ENCODE measurements at places on chromosomes 2 and 18.

- DNase-seq = no peak
Observed at GRCh38 chr2:60541056-60541651, 12.3 kb downstream of the BCL11A start.

DNA sequence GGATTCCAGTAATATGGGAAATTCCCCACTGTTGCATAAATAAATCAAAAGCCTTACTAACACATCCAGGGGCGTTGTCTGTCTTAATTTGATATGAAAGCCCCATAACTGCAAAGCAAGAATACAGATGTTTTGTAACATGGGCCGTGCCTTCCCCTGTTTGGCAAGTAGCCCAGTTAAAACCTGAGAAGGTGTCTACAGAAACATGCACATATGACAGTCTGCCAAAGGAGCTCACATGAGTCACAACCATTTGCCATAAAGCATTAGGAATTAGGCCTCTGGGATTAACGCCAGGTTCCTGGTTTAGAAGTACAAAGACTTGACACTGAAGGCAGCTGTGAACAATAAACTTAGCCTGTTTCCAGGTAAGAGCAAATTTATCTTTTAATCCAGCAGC is 43.1 kb upstream of the LONRF2 start:
- peak; percentile 44 for DNase-seq

DNA sequence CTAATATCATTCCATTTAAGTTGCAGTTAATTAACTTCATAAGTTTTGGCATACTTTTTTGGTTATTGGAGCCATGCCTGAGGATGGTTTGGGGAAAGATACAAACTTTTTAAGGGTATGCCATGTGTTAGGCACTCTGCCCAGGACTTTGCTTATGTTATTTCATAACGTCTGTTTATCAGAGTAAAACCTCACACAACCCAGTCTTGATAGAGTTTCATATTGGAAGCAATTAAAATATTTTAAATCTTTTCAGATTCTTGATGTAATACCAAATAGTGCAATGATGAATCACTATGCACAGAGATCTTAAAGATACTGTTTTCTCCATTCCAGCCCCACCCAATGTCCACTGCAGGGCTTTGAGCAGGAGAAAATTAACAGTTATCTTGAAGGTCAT is 529.1 kb upstream of the HNMT start:
- DNase-seq = no peak

DNA sequence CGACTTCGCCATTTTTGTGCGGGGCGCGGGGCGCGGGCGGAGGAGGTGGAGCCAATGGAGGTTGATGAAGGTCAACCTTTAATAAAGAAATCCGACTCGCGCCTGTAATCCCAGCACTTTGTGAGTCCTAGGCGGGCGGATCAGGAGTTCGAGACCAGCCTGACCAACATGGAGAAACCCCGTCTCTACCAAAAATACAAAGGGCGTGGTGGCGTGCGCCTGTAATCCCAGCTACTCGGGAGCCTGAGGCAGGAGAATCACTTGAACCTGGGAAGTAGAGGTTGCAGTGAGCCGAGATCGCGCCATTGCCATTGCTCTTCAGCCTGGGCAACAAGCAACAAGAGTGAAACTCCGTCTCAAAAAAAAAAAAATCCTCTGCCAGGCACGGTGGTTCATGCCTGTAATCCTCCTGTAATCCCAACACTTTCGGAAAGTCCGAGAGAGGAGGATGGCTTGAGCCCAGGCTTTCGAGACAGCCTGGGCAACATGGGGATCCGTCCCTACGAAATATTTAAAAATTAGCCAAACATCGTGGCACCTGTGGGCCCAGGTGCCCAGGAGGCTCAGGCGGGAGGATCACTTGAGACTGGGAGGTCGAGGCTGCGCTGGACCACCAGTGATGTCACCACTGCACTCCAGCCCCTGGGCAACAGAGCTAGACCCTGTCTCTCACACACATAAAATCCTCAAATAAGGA is 493 bp upstream of the PREB start:
- DNase-seq = no peak

- peak; percentile 17 for DNase-seq
Observed at GRCh38 chr2:25371253-25372241, 29.8 kb upstream of the DNMT3A start.

DNA sequence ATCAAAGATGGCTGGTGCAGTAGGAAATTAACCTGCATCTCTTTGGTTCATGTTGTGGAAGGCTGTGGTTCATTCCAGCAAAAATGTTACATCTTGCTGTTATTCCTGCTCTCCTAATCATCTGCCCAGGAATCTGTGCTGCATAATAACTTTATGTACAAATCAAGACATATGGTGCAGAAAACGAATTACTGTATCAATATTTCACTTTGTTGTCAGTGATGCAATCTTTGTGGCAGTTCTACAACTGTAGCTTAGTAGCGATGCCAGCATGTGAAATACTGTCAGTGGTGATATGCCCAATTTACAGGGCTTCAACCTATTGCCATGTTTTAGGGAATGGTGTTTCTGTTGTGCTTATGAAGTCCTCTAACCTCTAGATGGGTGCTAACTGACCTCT is 1114.7 kb downstream of the SOCS6 start:
- no peak for DNase-seq

GRCh38 chr2:239882331-239882732 is 142.8 kb downstream of the NDUFA10 start:
- DNase-seq = peak; percentile 80

GRCh38 chr18:37657493-37657892 is 91.9 kb upstream of the CELF4 start:
- no peak for DNase-seq

- DNase-seq = no peak
Observed at GRCh38 chr2:159907909-159908308, 109.9 kb upstream of the CD302 start.

- no peak for DNase-seq
Observed at GRCh38 chr18:6785001-6785400, 55.5 kb downstream of the ARHGAP28 start.

DNA sequence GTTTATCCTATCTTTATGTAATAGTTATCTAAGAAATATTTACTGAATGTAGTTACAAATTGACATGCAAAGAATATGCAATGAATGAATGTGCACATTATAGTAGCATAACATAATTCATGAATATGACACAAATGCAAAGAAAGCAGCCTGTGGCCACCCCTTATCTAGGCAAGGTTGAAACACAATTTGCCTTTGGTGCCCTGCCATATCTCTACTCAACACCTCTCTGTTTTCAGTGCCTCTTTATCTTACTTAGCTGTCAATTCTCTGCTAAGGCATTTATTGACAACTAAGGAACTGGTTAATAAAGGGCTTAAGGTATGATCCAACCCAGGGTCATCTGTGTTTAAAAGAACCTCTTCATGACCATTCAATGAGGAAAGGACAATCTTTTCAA is 18.9 kb downstream of the REV1 start:
- DNase-seq = no peak

GRCh38 chr18:79814373-79814772 is 16.6 kb downstream of the KCNG2 start:
- DNase-seq = no peak

- no peak for DNase-seq
Observed at GRCh38 chr2:122764014-122764413, 1008.6 kb downstream of the TSN start.

DNA sequence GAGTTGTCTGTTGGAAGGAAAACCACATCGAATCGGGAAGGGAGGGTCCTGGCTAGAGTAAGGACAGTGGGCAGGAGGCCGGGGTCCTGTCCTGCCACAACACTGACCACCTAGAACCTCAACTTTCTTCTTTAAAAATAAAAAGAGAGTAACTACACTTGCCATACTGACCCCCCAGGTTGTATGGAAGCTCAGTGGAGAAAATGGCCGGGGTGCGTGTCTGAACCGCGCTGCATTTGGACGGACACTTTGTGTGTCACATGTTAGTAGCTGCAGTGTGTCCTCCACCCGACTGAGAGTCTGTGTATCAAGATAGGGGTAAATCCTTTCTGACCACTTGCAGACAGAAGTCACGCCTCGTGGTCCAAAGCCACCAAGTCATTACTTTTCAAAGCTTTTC is 87.0 kb downstream of the GBX2 start:
- no peak for DNase-seq

DNA sequence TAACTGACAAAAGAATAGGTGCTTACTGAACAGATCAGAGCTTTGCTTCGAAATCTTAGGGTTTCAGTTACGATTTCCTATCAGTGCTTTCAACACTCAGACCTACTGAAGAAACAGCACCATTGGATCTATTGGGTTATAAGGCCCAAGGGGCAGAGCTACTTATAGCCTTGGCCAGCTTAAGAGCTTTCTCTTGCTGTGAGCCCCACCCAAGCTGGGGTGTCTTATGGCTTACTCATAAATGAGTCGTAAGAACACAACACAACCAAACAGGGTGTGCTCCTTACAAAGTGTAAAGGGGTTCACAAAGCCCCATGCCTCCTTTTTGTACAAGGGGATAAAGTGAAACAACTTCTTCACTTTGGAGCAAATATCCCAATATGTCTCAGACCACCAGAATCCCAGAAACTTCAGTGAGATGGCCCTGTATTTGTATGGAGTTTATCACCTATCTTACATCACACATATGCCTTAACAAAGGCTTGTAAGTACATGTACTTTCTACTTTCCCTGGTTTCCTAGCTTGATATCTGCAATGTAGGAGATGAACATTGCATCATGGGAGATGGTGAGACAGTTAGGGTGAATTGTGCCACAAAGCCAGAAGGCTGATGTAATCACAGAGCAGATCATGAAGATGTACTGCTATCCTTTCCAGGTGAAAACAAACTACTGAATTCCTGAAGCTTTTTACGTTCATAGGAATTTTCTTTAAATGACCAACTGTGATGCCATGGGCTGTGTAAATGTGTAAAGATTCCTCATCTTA is 115.5 kb upstream of the GLI2 start:
- DNase-seq = no peak

GRCh38 chr2:178615969-178616368 is 135.7 kb downstream of the PLEKHA3 start:
- no peak for DNase-seq

DNA sequence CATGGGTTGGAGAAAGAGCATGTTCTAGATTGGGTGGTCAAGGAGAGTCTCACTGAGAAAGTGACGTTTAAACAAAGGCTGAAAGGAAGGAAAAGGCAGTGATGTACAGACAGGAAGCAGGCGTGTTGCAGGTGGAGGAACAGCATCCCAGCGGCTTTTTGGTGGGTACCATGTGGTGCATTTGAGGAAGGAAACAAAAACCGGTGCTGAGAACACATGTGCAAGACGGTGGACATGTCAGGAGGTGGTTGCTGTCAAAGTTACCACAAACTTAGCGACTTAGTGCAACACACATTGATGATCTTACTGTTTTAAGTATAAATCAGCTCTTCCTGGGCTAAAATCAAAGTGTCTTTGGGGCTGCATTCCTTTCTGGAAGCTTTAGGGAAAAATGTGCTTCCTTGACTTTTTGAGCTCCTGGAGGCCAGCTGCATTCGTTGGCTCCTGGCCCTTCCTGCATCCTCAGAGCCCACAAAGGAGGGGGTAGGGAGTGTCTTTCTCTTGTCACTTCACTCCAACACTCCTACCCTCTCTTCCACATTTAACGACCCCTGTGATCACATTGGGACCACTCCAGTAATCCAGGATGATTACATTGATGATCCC is 380.6 kb downstream of the FBXO15 start:
- DNase-seq = no peak

- no peak for DNase-seq
Observed at GRCh38 chr2:162462911-162463310, 119.0 kb downstream of the GCA start.

DNA sequence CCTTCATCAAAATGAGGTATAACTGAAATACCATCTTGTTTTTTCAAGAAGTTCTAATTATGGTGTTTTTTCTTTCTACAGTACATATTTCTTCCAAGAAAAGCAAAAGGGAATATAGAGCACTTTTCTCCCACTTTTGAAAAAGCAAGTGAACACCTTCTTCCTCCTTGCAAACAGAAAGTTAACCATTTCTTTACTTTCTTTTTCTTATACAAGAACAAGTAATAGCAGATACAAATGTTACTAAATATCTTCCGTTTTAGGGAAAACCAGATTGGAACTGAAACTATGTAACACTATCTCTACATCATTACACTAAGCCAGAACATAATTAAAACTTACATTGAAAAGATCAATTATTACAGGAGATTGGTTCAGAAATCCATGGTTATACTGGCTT is 44.0 kb downstream of the COBLL1 start:
- DNase-seq = no peak
